ENCODE measurements at places on chromosomes 16 and 17.

GRCh38 chr16:66703406-66704215 lies 7.1 kb upstream of the CMTM4 start:
- peak; percentile 13 for DNase-seq

DNA sequence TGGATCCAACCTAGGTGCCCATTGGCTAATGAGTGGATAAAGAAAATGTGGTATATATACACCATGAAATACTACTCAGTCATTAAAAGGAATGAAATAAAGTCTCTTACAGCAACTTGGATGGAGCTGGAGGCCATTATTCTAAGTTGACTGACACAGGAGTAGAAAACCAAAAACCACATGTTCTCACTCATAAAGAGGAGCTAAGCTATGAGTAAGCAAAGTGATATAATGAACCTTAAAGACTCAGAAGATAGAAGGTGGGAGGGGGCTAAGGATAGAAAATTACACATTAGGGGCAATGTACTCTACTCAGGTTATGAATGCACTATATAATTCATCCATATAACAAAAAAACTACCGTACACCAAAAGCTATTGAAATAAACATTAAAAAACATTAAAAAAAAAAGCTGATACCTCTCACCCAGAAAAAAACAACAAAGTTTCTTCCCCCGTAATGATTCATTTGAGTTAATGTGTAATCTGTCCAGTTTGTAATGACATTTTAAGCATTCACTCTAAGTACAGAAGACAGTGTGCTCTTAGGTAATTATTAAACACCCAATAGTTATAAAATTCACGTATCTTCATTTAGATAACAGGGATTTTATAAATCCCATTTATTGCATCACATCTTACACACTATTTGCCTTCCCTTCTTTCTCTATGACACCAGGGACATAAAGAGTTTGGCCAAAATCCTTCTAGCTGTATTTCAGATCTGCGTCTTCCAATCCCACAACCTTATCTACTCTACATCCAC lies 941.5 kb downstream of the CDH11 start:
- DNase-seq: no peak

- DNase-seq: peak; percentile 25
Observed at GRCh38 chr16:69436896-69437295, 12.5 kb downstream of the CYB5B start.

DNA sequence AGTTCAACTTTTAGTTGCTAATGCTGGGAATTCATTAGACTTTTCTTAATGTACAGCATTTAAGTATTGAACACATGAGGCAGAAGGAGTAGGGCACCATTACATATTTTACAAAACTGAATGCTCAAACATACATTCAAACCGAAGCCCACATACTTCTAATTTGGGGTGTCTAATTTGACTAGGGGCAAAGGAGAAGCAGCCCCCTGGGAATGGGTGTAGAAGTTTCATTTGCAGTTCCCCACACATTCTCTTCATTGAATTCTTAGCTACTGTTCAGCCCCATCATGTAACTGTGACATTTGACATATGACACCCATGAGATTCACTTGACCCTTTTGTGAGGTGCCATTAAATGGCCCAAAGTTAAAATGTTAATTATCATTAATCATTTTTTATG lies 16.4 kb downstream of the IRX6 start:
- DNase-seq: no peak

- DNase-seq: no peak
Observed at GRCh38 chr16:58518083-58518979, 3.0 kb downstream of the SETD6 start.

DNA sequence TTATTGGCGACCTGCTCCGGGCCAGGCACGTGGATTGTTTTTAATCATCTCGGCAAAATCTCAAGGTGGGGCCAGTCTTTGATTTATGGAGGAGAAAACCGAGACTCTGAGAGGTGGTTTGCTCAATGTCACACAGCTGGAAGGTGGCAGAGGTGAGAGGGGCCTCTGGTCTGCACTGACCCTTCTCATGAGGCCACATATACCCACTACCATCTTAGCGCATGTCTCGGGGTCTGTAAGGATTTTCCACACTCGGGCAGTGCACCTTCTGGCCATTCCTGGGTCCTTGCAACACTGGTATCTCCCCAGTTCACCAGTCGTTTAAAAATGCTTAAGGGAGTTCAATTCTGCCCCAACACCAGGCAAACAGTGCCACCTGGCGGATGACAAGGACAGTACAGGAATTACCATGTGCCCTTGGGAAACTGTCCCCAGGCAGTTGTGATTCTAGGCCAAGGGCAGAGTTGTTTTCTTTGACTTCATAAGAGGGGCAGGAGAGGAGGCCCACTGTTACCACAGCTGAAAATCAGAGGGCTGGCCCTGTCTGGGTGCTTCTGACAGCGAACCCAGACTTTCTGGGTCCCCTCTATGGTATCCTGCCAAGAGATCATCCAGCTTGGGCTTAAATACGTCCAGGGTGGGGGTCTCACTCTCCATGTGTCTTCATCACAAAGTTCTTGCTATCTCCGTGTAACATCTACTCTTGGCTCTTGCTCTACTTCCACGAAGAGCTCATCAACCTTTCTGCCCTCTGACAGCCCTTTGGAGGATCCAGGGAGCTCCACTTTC lies 39.4 kb upstream of the RAI1 start:
- DNase-seq: peak; percentile 87

DNA sequence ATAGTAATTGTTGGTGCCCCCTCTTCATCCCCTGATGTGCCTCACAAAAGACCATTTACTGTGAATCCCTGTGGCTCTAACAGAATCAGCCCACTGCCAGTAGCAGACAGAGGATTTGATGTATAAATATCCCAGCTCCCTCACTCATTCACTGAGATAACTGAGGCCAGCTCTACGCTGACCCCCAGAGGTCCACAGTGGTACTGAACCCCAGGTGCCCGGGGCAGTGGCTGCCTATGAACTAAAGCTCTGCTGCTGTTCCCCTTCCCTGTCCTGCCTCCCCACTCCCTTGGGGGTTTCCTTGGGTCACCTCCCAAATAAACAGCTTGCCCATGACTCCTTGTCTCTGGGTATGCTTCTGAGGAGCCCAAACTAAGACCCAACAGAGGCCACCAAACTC lies 295.8 kb downstream of the FOXL1 start:
- peak; percentile 13 for DNase-seq

DNA sequence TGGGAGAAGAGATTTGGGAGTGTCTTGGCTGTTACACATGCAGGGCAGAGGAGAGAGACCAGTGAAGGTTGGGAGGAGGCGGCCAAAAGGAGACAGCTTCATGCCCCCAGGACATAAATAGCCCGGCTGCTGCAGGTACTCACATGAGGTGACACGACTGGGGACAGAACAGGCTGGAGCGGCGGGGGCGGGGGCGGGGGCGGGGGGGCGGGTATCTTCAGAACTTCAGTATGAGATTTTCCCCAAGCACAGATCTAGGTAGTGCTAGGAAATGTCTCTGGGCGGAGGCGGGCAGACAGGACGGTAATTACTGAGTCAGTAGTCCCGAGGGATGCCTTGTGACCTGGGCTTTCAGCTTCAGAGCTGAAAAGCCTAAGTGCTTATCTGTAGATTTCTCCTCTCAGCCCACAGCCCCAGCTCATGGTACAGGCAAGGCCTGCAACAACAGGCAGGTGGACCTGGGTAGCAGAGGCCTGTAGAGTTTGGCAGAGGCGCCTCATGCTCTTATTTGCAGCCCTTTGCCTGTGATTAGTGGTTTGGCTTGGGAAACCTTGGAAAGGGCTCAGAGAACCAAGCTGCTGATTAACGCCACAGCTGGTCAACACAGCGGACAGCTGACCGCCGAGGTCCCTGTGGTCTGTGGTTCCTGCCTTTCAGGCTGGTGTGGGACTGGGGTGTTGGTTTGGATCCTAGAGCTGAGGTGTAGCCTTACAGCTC lies 24.5 kb downstream of the UNK start:
- peak; percentile 74 for DNase-seq

DNA sequence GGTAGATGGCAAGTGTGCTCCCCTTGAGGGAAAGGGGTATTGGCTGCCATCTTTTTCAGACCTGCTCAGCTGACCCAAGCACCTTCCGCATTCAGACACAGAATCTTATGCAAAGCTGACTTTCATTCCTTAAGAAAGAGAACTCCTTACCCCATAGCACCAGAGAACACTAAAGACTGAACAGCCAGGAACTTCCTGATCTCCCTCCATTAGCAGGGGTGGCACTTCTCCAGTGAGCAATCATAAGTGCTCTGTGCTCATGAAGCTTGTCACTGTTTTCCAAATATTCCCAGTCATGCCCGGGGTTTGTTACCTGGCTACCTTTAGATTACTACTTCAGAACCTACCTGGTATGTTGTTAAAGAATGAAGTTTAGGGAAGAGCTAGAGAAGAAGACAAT lies 11.9 kb downstream of the HSD17B2 start:
- DNase-seq: no peak

GRCh38 chr17:68424203-68424602 lies 33.1 kb downstream of the WIPI1 start:
- no peak for DNase-seq

GRCh38 chr16:67391424-67392300 lies 1.6 kb downstream of the TPPP3 start:
- DNase-seq: no peak

GRCh38 chr16:19356024-19356952 lies 61.4 kb upstream of the TMC5 start:
- DNase-seq: no peak

DNA sequence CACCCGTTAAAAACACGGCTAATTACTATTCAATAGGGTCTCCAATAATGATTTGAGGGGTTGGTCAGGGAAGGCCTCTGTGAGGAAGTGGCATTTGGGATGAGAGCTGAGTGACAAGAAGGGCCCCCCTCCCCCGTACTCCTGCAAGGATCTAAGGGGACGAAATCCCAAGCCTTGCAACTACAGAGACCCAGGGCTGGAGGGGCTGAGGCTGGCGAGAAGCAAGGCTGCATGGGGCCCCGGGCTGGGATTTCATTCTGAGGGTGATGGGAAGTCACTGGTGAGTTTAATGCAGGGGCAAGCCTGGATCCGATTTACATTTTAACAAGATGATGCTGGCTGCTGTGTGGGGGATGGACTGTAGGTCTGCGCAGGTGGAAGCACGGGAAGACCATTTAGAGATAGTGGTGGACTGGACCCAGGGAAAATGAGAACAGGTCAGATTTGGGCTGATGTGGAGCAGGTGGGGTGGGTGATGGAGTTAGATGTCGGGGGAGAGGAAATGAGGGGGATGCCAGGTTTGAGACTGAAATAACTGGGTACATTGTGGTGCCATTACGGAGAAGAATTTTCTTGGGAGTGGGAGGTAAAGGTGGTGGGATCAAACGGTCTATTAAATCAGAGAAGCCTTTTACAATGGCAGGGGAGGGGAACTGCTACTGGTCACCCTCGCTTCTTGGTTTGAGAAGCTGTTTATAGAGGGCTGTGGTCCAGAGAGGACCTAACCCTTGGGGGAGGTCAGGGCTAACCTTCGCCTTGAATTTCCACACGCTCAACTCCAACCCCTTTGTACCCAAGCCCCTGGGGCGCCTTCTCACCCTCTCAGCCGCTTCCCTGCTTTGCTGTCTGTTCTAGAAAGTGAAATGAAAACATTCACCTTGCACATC lies 932 bp upstream of the MYBBP1A start:
- no peak for DNase-seq

GRCh38 chr17:48052956-48053757 lies 5.0 kb downstream of the NFE2L1 start:
- DNase-seq: peak; percentile 56

GRCh38 chr17:7626956-7627249 lies 718 bp downstream of the SAT2 start:
- DNase-seq: no peak

- no peak for DNase-seq
Observed at GRCh38 chr16:49396206-49396720, 22.7 kb downstream of the C16orf78 start.

GRCh38 chr17:8072341-8072728 lies 15.2 kb downstream of the ALOX12B start:
- no peak for DNase-seq

- peak; percentile 51 for DNase-seq
Observed at GRCh38 chr17:27609611-27610303, 21.2 kb upstream of the LGALS9 start.

- no peak for DNase-seq
Observed at GRCh38 chr16:78213751-78214150, 114.3 kb downstream of the WWOX start.

DNA sequence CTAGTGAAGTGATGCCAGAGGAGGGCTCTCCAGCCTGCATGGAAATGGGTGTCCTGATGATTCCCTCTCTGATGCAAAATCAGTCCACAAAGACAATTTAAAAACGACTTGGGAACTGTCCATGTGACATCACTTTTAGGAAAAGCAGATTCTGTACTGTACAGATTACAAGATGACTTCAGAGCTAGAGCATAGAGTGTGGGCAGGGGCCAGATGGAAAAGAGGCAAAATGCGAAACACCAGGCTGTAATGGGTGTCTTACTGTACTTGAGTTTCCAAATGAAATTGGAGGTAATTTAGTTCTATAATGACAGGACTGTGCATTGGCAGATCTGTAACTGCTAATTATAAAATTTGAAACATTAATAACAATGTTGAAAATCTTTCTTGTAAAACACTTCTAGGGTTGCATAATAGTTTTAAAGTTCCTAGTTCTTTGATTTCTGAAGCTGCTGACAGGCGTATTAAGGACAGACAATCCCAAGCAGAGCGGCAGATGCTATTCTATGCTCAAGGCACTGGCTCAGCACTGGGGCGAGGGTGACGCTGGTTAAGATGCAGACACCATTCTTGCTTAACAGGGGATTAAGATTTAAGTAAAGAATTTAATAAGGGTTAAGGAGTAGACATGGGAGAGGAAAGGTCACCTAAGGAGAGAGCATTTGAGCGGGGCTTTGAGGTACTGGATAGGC lies 29.6 kb downstream of the OGFOD1 start:
- no peak for DNase-seq

DNA sequence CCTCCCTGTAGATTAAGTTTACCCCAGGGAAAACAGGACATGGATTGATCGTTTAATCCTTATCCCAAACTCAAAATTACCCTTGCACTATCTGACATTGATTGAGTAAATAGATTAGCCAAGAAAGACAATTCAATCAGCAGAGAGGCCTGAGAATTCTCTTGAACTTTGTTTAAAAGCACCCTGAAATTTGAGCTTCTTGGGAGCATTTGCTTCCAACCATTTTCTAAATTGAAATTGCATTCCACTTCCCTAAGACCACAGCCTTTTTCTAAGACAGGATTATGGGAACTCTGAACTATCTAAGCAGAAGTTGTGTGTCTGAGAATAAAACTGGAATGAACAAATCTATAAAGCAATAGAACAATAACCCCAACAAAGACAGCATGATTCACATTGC lies 76.6 kb upstream of the TNRC6A start:
- DNase-seq: no peak

DNA sequence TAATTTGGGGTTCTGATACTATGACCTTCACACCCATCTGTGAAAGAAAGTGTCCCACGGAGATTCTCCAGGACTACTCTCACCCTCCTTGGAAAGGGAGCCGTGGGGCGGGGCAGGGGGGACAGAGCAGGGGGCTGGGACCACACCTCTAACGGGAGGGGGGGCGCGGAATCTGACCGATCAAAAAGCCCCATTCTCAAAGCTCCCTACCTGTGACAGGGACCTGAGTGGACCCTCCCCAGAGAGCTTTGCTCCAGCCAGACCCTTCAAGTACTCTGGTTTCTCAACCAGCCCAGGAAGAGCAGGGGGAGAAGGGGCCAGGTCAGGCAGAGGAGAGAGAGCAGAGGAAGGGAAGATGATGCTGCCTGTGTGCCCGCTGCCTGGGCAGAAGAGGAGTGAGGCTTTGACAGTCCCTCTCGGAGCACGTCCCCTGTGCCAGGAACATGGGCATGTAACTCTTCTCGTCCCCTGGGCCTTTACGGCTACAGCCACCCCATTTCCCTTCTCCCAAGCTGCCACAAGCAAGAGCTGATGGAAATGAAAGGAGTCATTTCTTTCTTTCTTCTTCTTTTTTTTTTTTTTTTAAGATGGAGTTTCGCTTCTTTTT lies 682 bp downstream of the XAF1 start:
- no peak for DNase-seq

- no peak for DNase-seq
Observed at GRCh38 chr16:1721372-1721771, 15.4 kb downstream of the MAPK8IP3 start.
